8988T (cell line): ENCODE measurements at places on chromosomes 2 and 18.

- DNase-seq = no peak
These were observed 17.1 kb downstream of the GATA6 start for GRCh38 chr18:22186484-22186971.

- no peak for DNase-seq
These were observed 1.7 kb upstream of the MAPK4 start for GRCh38 chr18:50558157-50558556.

DNA sequence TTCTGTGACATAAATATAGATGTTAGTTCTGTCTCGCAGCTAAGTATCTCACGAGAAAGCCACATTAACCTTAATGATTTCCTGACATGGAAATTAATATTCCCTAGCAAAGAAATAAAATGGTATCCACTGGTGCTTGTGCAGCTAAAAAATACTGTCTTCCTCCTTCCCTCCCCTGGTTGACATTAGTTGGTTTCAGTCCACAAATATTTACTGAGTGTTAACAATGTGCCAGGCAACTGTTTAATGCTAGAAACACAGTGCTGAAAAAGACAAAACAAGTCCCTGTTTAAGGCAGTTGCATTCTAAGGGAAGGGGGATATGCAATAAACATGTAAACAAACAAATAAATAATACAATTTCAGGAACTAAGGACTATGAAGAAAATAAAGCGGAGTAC lies 44.2 kb upstream of the VPS54 start:
- no peak for DNase-seq

- no peak for DNase-seq
These were observed 146.6 kb upstream of the SP5 start for GRCh38 chr2:170568511-170568910.

- no peak for DNase-seq
These were observed 48.1 kb upstream of the TBC1D8 start for GRCh38 chr2:101199251-101199791.

- DNase-seq = no peak
These were observed 44.7 kb upstream of the GAREM2 start for GRCh38 chr2:26128176-26128575.

- DNase-seq = peak; percentile 19
These were observed 615 bp downstream of the GORASP2 start for GRCh38 chr2:170929686-170930050.

DNA sequence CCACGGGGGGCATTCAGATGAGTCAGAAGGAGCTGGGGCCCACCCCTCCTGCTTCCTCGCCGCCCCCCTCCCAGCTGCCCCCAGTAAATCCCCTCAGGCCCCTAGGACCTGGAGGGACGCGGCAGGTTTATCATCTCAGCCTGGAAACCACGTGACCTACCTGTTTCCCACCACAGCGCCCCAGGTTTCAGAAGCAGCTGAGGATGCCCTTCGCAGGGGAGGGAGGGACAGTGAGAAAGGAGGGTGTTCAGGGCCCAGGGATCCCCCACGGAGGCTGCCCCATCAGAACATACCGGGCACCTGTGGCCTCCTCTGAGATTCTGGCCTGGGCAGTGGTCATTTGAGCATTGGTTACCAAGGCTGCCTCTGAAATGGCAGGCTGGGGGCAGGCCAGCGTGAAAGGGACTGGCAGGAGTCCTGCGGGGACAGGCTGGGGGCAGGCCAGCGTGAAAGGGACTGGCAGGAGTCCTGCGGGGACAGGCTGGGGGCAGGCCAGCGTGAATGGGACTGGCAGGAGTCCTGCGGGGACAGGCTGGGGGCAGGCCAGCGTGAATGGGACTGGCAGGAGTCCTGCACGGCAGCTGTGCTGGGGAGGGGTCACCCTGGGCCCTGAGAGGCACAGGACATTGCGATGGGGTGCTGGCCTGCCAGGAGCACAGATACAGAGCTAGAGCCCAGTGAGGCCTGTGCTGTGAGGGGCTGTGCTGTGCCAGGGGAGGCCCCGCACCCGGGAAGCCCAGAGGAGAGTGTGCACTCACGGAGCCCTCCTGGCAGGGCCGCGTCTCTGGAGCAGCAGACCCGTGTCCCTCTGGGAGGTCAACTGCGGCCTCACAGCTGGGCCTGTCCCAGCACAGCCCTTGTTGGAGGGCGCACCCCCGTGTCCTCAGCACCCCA lies 1.6 kb downstream of the NEU4 start:
- no peak for DNase-seq

DNA sequence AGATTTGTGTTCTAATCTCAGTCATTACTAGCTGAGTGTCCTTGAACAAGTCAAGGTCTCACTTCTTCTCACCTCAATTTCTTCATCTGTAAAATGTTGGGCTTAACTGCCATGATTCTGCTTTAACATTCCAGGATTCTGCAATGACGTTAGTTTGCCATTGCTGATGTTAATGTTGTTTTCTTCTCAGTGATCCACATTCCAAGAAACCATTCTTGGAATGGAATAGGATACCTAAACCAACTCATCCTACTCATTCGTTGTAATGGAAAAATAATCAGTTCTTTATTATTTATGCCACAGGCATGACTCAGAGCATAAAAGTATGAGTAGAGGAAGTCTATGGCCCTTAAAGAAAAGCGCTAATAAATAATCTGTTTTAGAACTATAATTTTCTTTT lies 140.2 kb upstream of the ETAA1 start:
- DNase-seq = no peak

- no peak for DNase-seq
These were observed 226.1 kb upstream of the LYPD1 start for GRCh38 chr2:132896073-132896472.

GRCh38 chr2:210309548-210310233 lies 5.3 kb downstream of the MYL1 start:
- DNase-seq = no peak

GRCh38 chr2:192286093-192286701 lies 91.5 kb upstream of the TMEFF2 start:
- no peak for DNase-seq

DNA sequence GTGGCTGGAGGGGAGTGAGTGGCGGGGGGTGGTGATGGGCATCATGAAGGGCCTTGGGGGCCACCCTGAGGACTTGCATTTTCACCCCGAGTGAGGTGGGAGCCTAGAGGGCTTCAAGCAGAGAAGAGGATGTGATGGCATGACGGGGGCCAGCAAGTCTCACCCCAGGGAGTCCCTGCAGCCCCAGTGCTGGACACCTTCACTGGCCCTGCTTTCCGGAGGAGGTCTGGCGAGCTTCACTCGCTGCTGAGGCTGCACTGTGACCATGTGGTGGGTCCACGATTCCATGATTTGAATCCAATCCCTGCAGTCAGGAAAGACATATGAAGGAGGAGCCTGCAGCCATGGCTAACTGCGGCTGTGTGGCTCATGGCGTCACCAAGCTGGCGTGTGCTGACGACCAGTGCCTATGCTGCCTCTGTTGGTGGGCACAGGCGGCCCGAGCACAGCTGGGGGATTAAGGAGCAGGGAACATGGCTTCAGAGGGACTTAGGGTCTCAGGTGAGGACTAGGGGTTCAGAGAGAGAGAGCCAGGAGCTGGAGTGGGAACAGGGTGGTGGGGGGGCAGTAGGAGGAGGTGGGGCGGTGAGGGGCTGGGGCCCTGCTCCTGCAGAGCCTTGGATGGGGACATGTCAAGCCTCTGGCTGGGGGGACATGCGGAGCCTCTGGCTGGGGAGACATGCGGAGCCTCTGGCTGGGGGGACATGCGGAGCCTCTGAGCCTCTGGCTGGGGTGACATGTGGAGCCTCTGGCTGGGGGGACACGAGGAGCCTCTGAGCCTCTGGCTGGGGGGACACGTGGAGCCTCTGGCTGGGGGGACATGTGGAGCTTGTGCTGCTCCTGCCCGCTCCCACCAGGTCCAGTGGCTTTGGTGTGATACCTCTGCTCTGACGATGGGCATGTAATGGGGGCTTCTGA lies 3.6 kb downstream of the ZAP70 start:
- no peak for DNase-seq

GRCh38 chr2:20061476-20061875 lies 10.0 kb upstream of the LAPTM4A start:
- DNase-seq = no peak

- DNase-seq = no peak
These were observed 868.1 kb upstream of the CNTNAP5 start for GRCh38 chr2:123157016-123157415.

GRCh38 chr2:54099829-54100585 lies 15.4 kb upstream of the ACYP2 start:
- DNase-seq = no peak

GRCh38 chr2:206267567-206267966 lies 6.9 kb upstream of the ZDBF2 start:
- no peak for DNase-seq

GRCh38 chr2:55840460-55840859 lies 83.1 kb downstream of the EFEMP1 start:
- DNase-seq = no peak

DNA sequence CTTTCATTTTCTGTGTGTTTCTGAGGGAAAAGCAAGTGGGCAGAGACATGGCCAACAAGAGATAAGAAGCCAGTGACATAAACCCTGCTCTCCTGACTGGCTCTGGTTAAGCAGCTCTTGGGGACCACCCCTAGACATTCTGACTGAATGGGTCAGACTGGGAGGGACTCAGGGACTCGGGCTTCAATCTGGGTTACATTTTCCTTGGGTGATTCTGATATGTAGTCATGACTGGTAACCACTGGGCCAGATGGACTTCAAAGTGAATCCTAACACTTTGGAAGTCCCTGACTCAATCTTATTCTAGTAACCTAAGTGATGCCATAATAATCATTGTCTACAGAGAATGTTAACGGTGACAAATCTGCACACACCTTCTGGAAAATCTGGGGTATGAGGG lies 397.8 kb downstream of the NBAS start:
- DNase-seq = no peak

- DNase-seq = no peak
These were observed 269.1 kb upstream of the SIX3 start for GRCh38 chr2:44672431-44672830.

DNA sequence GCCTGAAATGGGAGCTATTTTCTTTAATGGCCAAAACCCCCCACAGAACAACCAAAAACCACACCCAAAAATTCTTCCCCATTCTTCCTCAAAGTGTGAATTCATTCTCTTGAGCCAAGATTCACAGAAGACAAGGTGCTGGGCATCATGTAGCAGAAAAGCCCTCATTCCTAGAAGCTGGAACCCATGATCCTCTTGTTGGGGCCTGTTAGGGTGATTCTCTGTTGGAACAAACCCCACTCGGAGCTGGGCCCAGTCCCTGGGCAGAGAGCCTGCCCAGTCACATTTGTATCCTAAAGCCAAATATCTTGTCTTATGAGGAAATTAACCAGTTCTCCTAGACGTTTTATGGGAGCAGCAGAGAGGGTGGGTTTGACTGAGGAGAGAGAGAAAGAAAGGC lies 22.8 kb upstream of the VPS4B start:
- no peak for DNase-seq

DNA sequence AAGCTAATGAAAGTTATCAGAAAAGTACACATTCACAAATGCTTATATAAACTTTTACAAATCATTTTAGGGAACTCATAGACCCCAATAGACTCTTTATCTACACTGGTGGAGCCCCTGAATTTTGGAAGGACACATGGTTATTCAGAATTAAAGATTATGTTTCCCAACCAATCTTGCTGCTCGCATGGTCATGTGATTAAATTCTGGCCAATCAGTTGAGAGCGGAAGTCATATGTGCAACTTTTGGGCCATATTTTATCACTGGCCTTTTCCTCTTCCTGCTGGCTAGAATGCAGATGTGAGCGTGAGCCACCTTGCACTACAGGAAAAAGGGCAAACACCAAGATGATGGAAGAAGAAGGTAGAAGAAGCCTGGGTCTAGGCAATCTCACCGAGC lies 19.8 kb downstream of the THOC1 start:
- DNase-seq = no peak

GRCh38 chr2:38735999-38736320 lies 15.2 kb downstream of the SRSF7 start:
- DNase-seq = no peak

- no peak for DNase-seq
These were observed 200.3 kb downstream of the PDE11A start for GRCh38 chr2:177872286-177872685.

GRCh38 chr2:118321432-118322105 lies 233.3 kb downstream of the INSIG2 start:
- no peak for DNase-seq

DNA sequence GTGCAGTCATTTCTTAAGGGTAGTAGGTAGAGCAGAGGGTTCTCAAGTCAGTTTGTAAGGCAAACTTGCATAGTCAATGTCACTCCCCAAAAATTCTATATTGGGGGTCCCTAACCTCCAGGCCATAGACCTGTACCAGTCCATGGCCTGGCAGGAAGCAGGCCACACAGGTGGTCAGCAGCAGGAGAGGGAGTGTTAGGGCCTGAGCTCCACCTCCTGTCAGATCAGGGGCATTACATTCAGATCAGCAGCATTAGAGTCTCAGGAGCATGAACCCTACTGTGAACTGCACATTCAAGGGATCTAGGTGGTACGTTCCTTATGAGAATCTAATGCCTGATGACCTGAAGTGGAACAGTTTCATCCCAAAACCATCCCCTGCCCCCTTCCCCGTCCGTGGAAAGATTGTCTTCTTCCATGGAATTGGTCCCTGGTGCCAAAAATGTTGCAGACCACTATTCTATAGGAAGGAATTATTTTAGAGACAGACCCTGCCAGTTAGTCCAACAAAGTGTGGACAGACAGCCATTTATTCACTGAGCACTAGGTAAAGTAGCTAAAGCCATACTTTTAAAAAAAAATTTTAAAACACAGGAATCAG lies 6.7 kb downstream of the COA5 start:
- no peak for DNase-seq
